ENCODE measurements at places on chromosomes 12 and 14.

DNA sequence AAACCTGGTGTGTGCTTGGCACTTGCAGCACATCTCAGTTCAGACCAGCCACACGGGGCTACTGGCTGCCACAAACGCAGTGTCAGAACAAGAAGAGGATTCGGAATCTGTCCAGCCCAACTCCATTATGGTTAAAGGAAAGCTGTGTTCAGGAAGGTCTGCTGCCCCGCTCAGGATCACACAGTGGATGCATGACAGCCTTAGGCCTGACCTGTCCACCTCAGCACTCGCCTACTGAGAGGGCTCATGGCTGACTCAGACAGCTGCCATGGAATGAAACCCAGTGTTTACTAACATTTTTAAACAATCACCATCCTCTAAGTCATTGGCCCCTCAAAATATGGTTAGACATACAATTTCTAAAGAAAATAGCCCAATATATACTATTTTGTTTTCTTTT lies 5.6 kb upstream of the NIN start:
- no peak for DNase-seq

DNA sequence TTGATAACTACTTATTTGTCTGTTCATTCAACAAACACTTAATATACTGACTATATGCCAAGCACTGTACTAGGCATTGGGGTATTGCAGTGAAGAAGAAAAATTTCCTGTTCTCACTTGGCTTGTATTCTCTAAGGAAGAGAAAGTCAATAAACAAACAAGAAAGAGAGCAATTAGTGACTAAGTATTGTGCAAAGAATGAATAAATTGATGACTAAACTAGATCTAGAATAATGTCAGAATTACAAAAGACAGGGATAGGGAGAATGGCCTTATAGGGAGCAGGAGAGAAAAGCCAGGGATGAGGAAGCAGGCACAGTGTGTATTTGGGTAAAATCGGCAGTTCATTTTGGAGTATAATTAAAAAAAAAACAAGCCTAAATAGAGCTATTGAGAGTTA lies 4.2 kb upstream of the LIN7A start:
- no peak for DNase-seq

GRCh38 chr12:106602076-106602475 lies 19.3 kb downstream of the RFX4 start:
- no peak for DNase-seq

- DNase-seq, result peak; percentile 15
Observed at GRCh38 chr12:68746572-68747180, 700 bp downstream of the SLC35E3 start.

- DNase-seq, result no peak
Observed at GRCh38 chr12:10069099-10069498, 29.7 kb downstream of the CLEC1A start.

- no peak for DNase-seq
Observed at GRCh38 chr12:109619002-109619604, 45.5 kb downstream of the MVK start.

DNA sequence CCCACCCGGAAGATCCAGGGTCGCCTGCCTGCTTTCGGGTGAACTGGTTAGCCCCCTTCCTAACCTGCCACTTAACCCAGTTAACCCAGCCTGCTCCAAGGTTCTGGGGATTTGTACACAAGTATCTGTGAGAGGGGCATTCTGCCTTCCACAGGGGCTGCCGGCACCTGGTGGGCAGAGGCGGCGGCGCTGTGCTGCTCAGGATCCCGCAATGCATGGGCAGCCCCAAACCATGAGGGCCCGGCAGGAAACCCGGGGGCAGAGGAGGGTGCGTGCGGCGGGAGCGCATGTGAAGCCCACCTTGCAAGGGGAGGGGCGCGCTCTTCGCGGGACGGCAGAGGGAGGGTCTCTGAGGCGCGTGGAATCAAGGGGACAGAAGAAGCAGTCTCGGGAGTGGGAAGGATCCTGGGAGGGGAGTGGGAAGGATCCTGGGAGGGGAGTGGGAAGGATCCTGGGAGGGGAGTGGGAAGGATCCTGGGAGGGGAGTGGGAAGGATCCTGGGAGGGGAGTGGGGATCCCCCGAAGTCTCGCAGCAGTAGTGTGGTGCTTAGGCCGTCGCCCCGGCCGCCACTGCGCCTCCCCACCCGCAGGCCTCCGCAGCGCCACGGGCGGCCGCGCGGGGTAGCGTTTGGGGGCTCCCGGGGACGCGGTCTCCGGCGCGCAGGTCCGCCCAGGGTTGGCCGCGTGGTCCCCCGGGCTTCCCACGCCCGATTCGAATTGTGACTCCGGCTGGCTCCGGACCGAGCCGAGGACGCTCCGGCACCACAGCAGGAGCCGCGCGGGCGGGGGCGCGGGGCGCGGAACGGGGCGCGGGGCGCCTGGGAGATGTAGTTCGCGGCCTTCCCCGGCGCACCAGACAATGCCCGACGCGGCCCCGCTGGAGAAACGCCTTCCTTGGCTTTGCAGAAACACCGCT lies 4.9 kb upstream of the MTA1 start:
- DNase-seq, result peak; percentile 62

DNA sequence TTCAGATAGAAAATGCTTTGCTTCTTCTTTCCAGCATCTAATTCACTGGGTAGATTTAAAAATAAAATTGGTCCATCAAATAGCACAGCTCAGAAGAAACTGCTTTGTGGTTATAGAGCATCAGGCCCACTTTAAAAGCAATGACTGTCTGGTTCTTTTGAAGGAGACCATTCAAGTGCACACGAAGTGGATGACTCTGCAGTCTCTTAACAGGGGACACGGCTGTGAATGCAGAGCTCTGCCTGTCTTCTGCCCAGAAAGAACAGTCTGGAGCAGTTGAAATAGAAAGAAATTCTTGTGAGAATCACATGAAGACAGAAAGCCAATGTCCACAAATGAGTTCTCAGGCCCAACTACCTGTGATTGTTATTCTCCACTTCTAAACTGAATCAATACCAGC lies 138.7 kb upstream of the PLEKHA5 start:
- DNase-seq, result no peak

GRCh38 chr14:76987956-76988520 lies 40.5 kb downstream of the IRF2BPL start:
- no peak for DNase-seq

DNA sequence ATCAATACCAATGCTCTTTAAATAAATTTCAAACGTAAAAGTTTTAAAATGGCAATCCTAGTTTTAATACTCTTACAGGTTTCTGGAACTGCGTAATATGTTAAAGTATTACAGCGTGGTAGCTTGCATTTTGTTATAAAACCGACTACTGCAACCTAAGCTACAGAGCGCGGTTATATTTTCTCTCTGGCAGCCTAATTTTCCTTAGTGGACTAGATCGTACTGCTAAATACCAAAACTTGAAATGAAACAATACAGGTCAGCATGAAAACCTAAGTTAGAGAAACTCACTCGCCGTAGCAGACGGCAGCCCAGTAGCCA lies 1.2 kb downstream of the CCDC92 start:
- no peak for DNase-seq

GRCh38 chr12:81859521-81859920 lies 100.4 kb upstream of the PPFIA2 start:
- no peak for DNase-seq

DNA sequence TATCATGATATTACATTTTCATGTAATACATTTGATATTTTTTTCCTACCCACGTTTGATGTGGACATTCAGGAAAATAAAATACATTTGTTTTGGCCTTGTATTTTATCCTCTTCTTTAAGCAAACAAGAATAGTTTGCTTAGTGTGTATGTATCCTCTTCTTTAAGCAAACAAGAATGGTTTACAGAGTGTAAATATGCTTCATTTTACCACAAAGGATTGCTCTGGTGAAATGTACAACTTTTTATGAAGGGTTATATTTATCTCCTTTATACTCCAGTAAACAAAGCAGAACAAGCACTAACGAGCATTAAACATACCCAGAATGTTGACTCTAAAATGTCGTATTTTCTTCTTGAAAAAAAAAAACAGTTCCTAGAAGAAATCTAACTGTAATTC lies 244.7 kb downstream of the KCNH5 start:
- no peak for DNase-seq

DNA sequence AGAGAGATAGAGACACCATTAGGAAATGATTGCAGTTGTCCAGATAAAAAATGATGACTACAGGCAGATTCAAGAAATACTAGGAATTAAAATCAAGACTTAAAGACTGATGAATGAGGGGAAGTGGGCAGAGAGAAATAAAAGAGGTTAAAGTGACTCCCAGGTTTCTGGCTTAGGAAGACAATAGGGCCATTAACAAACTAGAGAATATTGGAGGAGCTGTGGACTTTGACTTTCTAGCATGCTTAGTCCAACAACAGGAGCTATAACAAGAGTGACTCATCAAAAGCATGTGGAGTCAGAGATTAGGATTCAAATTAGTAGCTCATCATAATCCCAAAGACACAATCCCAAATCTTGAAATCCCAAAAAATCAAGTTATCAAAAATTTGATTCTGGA lies 101.5 kb downstream of the BMP4 start:
- no peak for DNase-seq

GRCh38 chr12:113967368-113967767 lies 1.2 kb upstream of the RBM19 start:
- no peak for DNase-seq

DNA sequence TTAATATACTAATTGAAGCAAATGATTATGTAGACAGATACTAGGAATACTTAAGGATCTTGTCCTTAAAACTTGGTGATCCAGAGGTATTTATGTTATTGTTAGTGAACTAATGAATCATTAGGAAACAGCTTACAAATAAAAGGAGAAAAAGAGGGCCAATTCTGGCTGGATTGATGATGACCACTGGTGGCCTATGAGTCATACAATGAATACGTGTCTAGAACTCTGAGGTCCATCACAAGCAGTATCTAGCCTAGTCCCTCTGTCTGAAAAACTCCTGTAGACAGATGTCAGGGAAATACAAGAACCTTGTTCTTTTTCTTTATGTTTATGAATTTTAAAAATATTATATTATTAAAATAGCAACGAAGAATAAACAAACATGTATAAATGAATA lies 51.7 kb upstream of the RTL1 start:
- no peak for DNase-seq

DNA sequence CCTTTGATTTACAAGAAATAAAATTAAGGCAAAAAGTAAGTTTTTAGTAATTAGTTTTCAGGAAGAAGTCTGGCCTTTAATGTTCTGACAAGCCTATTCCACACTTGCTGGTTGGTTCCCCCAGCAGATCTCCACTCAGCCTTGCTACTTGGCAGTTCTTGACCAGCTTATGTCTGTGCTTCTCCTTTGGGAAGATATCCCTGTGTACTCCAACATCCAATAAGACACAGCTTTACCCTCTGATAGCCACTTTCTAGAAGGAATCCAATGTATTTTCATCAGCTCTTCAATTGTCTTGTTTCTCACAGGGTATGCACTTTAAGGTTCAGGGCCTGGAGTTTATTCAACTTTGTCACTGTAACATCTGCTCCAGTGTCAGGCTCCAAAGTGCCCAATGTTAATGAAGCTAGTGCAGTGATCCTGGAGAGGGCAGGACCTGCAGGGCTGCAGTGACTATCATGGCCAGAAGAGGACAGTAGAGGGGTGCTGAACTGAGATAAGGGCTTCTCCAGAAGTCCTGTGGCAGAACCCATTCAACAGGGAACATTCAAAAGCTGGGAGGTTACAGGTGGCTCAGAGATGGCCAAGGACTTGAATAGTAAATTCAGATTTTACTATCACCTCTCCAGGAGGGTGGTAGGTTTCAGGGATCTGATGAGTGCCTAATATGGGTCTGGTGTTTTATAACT lies 22.9 kb downstream of the JKAMP start:
- DNase-seq, result peak; percentile 22

GRCh38 chr12:108933949-108934348 lies 54.1 kb downstream of the DAO start:
- DNase-seq, result no peak

GRCh38 chr14:71554959-71555612 lies 377.1 kb upstream of the RGS6 start:
- no peak for DNase-seq
